NT2/D1 (cell line): ENCODE measurements at places on chromosomes 4 and X.

DNA sequence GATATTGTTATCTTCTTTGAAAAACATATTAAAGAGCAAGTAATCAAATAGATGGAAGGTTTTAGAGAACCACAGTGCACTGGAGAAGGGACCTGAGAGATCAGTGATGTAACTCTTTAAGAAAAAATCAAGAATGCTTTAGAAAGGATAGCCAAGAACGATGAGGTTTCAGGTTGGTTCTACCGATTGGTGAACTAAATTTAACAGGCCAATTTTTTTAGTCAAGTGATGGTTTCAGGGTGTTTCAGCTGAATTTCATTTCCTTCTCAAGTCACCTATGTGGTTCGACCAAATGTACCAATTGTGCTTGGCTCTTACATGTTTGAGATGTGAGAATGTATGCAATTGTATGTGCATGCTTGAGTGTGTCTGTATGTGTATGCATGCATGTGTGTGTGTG, 26.5 kb downstream of the HS3ST1 start:
- DNase-seq: no peak

- no peak for DNase-seq
Measured at GRCh38 chr4:152081024-152081423, 320.2 kb upstream of the GATB start.

DNA sequence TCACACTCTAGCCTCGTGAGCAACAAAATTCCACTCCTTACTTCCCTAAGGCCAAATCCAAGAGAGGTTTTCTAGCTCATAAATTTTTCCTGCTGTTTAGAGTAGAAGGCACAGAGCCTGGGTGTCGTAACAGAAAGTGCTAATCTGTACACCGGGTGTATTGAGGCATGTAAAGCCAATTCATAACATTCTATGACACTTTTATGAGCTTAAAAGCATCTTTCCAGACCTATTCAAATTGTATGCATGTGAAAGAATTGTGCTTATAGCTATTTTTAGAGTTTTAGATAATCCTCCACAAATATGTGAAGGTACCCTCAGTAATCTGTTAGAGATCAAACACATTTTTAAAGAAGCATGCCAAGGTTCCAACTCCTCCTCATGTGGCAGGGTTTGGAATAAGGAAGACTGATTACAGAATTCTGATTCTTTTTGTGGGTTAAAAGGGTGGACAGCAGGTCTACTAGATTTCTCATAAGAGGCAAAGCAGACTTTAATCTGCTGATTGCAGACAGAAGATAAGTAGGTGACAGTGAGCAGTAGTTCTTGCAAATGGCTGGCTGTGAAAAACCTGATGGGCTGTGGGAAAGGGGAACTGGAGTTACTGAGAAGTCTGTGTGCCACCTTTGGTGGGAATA, 25.5 kb upstream of the LRCH2 start:
- no peak for DNase-seq

- no peak for DNase-seq
Measured at GRCh38 chr4:39937683-39938268, 39.9 kb downstream of the PDS5A start.

GRCh38 chr4:99683895-99684294, 26.3 kb upstream of the C4orf54 start:
- DNase-seq: no peak

DNA sequence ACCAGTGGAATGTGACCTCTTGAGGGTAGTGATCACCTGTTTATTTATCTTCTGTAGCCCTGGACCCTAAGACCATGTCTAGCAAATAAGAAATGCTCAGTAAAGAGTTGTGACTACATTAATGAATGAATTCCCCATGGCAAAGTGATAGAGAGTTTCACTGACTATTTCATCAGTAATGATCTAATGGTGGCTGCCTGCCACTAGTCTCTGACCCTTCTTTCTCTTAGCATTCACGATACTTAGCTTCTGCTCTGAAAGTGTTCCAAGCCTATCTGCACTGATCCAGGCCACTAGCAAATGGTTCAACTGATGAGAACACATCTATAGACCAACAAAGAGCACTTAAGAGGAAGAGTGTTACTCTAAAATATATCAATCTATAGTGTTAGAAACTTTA, 50.0 kb upstream of the RASGEF1B start:
- no peak for DNase-seq

DNA sequence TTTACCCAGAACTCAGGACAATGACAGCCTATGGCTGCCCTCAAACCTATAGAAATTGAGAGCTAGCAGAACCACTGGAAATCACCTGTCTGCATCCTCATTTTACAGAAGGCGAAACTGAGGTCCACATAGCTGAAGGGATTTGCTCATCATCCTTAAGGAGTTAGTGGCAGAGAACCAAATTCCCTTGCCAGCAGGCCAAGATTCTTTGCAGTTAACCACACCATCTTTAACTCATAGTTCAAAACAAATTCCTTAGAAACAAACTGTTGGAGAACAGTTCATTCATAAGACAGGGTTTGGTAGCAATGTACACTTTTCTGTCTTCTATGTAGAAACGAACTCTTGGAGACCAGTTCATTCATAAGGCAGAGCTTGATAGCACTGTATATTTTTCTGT, 37.9 kb upstream of the RAP2C start:
- no peak for DNase-seq

DNA sequence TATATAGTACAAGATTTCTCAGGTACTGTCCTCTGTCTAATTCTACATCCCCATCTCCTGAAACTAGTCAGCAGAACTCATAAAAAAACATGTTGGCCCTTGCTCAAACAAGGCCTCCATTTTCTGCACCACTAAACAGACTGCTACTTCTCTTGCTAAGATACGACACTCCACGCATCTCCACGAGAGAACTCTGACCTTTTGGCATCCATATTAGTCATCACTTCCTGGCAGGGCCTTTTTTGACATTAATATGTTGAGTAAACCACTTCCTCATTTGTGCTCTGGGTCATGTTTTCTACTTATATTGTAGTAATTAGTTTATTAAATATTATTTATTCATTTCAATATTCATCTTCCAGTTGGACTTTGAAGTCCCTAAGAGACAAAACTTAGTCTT, 65.6 kb downstream of the DCAF8L1 start:
- no peak for DNase-seq

- DNase-seq: no peak
Measured at GRCh38 chr4:112704991-112705845, 68.3 kb downstream of the LARP7 start.

- DNase-seq: no peak
Measured at GRCh38 chr4:20431543-20431951, 179.8 kb downstream of the SLIT2 start.

GRCh38 chr4:37268319-37268718, 23.8 kb downstream of the NWD2 start:
- no peak for DNase-seq

GRCh38 chr4:119643306-119644042, 14.9 kb upstream of the PDE5A start:
- DNase-seq: no peak

GRCh38 chrX:104343428-104344129, 88.8 kb upstream of the ESX1 start:
- peak; percentile 58 for DNase-seq

- no peak for DNase-seq
Measured at GRCh38 chrX:107678957-107679740, 50.8 kb downstream of the PRPS1 start.
